ENCODE measurements at places on chromosomes 16 and 17.

GRCh38 chr17:8826808-8827435 is 27.8 kb upstream of the MFSD6L start:
- DNase-seq = no peak

GRCh38 chr17:6108382-6108781 is 38.2 kb downstream of the WSCD1 start:
- no peak for DNase-seq

DNA sequence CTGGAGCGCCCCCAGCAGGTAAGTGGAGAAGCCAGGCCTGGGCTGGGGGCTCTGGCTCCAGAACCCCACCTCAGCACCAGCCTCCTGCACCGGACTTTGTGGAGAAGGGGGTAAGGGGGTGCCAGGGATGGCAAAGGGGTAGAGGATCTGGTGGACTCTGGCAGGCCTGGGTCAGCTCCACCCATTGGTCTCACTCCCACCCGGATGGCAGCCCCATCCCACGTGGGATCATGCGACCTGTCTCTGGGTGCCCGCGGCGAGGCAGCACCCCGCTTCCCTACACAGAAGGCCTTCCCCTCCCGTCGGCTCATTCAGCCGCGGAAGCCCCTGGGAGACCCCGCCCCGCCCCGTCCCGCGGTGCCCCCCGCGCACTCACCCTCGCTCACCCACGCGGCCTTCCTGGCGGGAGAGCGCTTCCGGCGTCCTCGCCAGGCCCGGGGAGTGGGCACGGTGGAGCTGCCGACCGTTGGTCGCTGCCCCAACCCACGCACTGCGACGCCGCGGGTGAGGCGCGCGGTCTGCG is 498 bp upstream of the PLEKHG4 start:
- no peak for DNase-seq

DNA sequence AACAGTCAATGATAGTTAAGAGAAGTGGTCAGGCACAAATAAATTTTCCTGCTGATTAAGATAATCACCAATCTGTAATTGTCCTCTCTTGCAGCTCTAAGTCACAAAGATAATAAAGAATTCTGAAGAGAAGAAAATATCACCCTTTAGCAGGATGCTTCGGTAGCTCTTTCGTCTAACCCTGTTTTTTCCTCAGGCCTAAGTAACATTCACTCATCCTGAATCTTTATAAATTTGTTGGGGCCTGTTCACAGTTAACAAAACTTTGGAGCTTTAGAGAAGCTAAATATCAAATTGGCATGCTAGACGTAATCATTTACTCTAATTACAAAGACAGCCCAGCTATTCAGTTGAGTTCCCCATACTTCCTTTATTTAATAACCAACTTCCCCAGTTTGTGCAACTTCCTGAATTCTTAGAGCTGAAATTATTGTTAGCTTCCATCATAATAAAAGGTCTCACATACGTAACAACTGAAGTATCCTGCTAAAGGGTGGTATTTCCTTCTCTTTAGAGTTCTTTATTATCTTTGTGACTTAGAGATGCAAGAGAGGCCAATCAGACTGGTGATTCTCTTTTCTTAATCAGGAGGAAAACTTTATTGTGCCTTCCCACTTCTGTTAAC is 118.6 kb downstream of the TANGO6 start:
- no peak for DNase-seq

GRCh38 chr16:78198288-78198687 is 98.8 kb downstream of the WWOX start:
- no peak for DNase-seq

GRCh38 chr17:51259564-51260236 is at the start of gene MBTD1:
MBTD1 (minus strand) TSS chr17:51260049; CDS start chr17:51225161, 34,888 bp downstream.
- DNase-seq = peak; percentile 93

DNA sequence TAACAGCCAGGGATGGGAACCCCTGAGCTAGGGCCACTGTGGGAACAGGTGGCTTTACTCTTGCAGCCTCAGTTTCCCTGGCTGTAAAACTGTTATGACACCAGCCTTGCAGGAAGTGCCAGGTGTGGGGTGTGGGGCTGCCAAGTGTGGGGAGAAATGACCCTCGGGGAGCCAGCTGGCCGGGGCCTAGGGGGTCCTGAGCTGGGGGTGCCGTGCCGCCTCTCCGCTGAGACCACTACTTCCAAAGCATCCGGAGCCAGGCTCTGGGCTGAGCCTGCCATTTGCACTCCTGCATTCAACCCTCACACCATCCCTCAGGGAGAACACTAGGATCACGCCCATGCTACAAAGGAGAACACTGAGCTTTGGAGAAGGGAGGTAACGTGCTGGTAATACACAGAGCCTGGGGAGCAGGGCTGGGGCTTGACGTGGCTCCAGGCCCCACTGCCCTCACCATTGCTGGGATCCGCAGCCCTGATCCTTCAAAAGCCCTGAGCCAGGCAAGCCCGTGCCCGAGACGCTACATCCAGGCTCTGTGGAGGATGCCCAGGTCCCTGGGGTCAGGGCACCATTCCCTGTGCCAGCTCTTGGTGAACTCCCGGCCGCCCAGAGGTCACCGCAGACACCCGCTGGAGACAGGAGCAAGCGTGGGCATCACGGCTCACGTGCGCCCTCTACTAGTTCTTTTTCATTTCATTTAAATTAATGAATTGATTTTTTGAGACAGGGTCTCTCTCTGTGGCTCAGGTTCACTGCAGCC is 28.8 kb upstream of the GINS2 start:
- DNase-seq = peak; percentile 49

DNA sequence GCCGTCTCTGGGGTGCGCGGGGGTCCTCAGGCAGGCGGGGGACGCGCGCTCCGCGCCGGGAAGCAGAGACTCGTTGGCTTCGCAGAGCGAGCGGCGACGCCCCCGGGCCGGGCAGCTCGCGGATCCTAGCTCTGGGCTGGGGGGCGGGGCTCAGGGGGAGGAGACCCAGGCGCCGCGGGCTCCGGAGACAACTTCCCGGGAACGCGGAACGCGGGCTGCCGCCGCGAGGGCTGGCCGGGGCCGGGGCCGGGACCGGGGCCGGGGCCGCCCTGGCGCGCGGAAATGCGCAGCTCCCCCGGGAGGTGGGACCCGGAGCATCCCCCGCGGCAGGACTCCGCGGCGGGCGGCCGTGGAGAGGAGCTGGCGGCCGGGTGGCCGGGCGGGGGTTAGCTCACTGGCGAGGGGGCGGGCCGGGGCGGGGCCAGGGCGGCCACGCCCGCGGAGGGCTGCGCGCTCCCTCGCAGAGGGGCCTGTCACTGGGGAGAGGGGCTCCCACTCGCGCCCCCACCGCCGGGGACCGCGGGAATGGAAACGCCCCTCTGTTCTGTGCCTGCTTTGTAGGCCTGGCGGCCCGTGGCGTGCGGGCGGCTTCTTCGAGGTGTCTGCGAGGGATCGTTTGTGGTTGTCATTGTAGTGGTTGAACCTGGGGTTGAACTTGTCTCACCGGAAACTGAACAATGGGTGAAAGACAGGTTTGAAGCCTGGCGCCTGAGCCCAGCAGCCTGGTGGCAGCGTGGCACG is at the start of gene GAS7:
TSS of gene GAS7 (minus strand) at position 98 of the 741 bp plus-strand sequence.
- DNase-seq = no peak
